ENCODE measurements at places on chromosomes 1 and 21.
A peak's percentile ranks its signal among the peaks of the same experiment; 100 is the strongest.

DNA sequence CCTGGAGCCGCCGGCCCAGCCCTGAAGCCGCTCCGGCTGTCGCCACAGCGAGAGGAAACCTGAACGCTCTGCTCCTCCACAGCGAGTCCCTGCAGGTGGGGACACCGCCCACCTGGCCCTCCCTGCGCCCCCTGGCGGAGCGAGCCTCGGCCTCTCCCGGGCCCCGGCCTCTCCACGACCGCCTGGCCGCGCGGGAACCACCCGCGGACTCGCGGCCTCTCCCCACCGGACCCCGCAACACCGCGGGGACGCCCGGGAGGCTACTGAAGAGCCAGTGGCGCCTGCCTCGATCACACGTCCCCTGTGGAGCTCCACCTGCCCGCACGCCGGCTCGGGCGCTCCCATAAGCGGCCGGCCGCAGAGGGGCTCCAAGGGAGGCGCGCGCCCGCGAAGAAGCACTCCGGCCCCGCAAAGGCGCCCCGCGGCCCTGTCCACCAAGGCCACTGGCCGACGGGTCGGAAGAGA lies 109.6 kb downstream of the KCNN3 start:
- DNase-seq = peak; percentile 73

- DNase-seq = no peak
These were observed 72.6 kb upstream of the RGL1 start for GRCh38 chr1:183732236-183732880.

DNA sequence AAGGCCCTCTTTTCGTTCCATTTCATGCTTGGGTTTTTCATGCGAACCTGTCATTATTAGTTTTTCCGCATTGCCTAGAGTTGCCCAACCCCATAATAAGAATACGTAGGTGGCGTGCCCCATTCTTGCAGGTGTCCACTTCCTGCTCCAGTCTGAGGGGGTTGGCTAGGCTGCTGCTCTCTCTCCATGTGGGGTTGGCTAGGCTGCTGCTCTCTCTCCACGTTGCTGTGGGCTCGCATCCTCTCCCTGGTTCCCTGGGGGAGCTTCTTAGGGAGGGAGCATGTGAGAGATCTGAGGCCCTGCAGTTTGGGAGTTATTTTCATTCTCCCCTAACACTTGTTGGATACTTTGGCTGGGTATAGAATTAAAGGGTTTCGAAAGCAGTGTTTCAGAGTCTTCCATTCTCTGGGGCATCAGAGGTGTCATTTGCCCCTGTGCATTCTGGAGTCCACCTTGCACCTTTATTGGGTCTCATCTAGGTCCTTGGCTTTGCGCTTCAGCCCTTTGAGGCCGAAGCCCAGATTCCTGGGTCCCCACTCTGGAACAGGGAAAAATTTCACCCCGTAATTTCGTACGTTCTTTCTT lies 8.6 kb downstream of the C1orf35 start:
- no peak for DNase-seq

- DNase-seq = no peak
These were observed 8.4 kb upstream of the UBE2U start for GRCh38 chr1:64195081-64195395.

- no peak for DNase-seq
These were observed 27.6 kb downstream of the CRP start for GRCh38 chr1:159686599-159687299.

DNA sequence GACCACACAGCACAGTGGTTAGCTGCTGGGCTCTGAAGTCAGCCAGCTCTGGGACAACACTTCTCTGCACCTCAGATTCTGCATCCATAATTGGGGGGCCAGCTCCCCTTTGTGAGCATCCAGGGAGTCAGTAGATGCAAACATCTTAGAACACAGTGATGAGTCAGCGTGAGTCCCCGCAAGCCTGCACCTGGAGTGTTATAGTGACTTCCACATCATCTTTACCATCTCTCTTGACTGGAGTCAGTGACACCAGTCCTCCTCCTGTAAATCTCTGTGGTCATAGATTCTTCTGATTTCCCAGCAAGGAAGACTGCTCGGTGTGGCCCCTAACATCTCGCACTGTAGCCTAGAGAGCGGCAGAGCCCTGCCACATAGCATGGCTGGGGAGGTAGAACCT lies 13.9 kb upstream of the EDN2 start:
- no peak for DNase-seq
